ENCODE measurements at places on chromosomes 4 and X.
A peak's percentile ranks its signal among the peaks of the same experiment; 100 is the strongest.

DNA sequence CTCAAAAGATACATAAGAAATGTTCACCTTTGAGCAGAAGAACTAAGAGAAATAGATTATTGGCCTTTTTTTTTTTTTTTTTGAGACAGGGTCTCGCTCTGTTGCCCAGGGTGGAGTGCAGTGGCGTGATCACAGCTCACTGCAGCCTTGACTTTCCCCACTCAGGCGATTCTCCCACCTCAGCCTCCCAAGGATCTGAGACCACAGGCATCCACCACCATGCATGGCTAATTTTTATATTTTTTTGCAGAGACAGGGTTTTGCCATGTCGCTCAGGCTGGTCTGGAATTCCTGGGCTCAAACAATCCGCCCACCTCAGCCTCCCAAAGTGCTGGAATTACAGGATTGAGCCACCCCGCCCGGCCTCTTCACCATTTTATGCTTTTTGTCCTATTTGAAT, 2.9 kb upstream of the TLR6 start:
- no peak for DNase-seq

DNA sequence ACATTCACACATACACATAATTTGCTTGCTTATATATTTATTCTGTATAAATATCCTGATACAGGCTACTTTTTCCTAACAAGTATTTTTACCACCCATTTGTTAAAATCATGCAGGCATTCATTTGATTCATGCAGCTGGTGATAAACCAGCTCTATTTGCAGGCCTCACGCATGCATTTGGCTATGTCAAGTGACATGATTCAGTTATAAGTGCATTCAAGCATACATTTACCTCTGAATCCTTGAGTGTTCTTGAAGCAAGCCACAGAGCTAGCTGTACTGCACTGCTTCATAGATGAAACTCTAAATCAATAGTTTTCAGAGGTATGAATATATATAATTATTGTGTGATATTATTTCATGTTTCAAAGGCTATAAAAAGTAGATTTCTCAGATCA, 544.0 kb upstream of the AGA start:
- no peak for DNase-seq

DNA sequence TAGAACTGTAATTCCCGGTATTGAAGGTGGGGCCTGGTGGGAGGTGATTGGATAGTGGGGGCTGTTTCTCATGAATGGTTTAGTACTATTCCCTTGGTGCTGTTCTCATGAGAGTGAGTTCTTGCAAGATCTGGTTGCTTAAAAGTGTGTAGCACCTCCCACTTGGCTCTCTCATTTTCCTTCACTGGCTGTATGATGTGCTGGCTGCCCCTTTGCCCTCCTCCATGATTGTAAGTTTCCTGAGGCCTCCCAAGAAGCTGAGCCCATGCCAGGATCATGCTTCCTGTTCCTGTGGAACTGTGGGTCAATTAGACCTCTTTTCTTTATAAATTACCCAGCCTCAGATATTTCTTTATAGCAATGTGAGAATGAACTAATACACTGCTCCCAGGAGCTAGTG, 8.7 kb downstream of the ANXA10 start:
- DNase-seq: no peak

GRCh38 chr4:177450426-177451107, 8.3 kb upstream of the AGA start:
- no peak for DNase-seq

DNA sequence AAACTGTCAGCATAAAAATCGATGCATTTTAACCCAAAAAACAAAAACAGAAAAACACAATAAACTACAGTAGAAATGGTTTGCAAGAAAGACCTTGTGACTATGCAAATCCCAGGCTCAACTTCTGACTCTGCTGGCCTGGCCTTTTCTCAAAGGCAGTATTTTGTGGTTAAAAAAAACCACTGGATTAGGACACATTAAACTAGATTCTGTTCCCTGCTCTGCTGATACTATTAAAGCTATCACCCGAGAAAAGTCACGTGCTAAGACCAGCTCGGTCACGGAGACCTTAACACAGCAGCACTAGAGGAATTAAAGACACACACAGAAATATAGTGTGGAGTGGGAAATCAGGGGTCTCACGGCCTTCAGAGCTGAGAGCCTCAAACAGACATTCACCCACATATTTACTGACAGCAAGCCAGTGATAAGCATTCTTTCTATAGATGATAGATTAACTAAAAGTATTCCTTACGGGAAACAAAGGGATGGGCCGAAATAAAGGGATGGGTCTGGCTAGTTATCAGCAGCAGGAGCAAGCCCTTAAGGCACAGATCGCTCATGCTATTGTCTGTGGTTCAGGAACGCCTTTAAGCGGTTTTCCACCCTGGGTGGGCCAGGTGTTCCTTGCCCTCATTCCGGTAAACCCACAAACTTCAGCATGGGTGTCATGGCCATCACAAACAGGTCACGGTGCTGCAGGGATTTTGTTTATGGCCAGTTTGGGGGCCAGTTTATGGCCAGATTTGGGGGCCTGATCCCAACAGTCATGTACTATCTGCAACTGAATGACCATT, 16.1 kb downstream of the CBR4 start:
- DNase-seq: peak; percentile 22

Data from epithelial cell of proximal tubule (primary cell).